Epithelial cell of proximal tubule (primary cell): ENCODE measurements at places on chromosomes 2 and 18. TPM values are rescaled to one million over a fixed set of nuclear protein-coding genes. Genes with fewer than 3 reads are reported as not detected.

DNA sequence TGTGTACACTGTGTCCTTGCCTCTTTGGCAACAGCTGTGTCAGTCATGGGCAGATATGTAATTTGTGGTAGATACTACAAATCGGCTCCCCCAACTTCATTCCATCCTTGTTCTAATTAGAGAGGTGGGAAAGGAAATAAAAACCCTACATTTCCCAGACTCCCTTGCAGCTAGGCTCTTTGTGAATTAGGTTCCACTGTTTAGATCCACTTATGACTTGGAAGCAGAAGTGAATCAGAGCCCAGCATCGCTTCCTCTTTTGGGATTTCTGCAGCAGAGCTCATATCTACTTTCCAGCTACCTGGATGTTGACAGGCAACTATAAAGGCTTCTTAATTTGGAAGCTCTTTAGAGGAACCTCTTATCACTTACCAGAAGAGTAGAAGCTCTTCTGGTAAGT is 34.1 kb upstream of the NARS1 start:
- no peak for DNase-seq

- DNase-seq: no peak
Observed at GRCh38 chr18:68769461-68769860, 28.4 kb upstream of the CCDC102B start.

The CTLA4 gene
- not detected in 2 replicates for total RNA-seq

The RTP5 gene
- not detected in 2 replicates for total RNA-seq

- no peak for DNase-seq
Observed at GRCh38 chr18:57627488-57627887, 5.9 kb upstream of the NARS1 start.

The ITSN2 gene
- 14.1 and 15.1 TPM in 2 replicates for total RNA-seq

DNA sequence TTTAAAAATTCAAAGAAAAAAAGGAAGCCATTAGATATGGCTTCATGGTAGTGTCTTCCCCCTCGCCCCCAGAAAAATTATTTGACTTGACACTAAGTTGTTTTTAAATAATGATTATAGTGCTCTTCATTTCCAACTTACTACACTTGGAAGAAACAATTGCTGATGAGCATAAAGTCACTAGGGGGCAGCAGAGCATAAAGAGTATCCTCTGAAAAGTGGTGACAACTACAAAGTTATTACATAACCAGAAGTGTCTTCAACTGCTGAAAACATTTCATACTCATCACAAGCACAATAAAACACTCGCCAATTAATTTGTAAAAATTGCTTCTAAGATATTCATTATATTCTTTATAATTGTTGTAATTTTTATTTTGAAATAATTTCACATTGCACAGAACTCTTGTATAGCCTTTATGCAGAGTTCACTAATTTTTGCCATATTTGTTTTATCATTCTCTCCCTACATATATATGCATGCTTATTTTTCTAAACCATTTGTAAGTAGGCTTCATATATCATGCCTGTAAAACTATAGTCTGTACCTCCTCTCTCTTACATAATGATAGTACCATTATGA is 54.9 kb downstream of the EXOC6B start:
- DNase-seq: no peak

- DNase-seq: peak; percentile 46
Observed at GRCh38 chr18:28204154-28204553, 27.2 kb upstream of the CDH2 start.

DNA sequence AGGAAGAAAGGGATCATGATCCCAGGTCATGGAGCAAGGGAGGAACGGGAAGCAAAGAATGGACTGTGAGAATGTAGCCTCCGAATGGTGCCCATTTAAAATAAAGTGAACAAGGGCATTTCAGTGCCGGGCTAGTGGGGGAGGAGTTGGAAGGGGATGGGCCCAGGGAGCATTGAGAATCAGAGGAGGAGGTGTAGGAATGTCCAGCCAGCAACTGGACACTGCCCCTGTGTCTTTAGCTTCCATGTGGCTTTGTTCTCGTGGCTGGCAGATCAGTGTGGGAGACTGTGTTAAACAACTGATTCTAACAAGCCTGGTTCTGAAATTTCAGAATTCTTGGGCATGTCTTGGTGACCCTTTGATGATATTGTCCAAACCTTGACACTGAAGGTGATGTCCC is 1.4 kb upstream of the RNF103 start:
- no peak for DNase-seq

DNA sequence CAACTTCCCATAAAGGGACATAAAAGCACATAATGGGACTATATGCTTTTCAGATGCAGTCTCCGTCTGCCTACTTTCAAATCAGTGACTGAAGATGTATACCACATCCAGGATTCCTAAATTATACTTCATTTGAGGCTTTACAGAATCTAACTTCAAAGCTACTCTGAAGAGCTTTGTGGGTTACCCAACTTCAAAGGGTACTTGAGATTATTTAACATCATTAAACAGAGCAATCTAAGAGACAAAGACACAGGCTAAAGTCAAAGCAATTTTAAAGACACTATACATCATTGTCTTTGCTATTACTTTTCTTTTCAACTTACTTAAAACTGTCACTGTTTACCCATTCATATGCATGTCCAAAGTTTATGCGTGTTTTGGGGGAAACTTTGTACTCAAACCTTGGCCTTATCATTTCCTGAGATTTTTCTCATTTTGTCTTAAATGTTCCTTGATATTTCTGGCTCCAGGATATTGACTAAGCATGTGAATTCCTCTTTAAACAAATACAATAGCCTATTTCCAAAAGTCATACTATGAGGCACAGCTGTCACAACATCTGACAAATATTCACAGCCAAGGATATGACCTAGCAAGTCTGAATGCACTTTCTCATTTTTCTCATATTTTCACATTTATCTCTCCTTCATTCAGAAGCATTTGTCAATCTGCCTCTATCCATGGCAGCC is 1985.1 kb upstream of the PIK3C3 start:
- no peak for DNase-seq

The FEV gene
- not detected in 2 replicates for total RNA-seq
